Esophagus squamous epithelium (tissue), 5 donors: ENCODE measurements at places on chromosomes 11 and 22. TPM values are rescaled to one million over a fixed set of nuclear protein-coding genes. Genes with fewer than 3 reads are reported as not detected.

SRSF8 gene
- total RNA-seq: 37.4 TPM

GRCh38 chr11:95067841-95068219 is 1.1 kb downstream of the SRSF8 start:
- DNase-seq: no peak

GRCh38 chr22:35411102-35411501 is 11.2 kb downstream of the MCM5 start:
- no peak for DNase-seq

- no peak for DNase-seq
These were observed 280.5 kb downstream of the OPCML start for GRCh38 chr11:133251841-133252240.

DNA sequence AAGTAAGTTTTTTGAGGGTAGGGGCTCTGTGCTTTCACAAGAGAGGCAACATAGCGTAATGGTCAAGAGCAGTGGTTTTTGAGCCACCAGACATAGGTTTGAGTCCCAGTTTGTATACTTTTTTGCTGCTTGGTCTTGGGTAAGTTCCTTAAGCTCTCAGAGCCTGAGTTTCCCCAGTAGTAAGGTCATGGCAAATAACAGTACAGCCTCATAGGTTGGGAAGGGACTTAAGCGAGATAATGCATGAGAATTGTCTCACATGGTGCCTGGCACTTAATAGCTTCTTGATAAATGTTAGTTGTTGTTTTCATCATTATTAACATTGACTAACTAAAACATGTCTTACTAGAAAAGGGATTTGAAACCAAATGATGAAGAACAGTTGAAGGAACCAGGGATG is 83.1 kb downstream of the ARFGAP2 start:
- DNase-seq: no peak

DNA sequence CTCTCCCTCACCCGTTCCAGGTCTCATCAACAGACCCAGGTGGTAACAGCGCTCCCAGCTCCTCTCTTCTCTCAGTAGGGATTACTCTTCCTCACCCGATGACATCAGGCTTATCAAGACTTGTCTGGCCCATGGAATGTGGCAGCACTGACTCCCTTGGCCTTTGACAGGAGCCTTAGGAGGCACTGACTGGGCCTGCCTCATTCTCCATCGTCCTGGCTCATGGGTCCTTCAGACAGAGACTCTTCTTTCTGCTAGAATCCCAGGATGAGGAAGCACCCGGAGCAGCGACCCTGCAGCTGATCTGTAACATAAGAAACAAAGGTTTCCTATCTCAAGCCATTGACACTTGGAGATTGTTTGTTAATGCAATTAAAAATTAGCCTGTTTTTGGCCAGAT is 1063.6 kb downstream of the TBC1D22A start:
- DNase-seq: no peak

- no peak for DNase-seq
These were observed 30.4 kb downstream of the TOLLIP start for GRCh38 chr11:1278766-1279673.

DNA sequence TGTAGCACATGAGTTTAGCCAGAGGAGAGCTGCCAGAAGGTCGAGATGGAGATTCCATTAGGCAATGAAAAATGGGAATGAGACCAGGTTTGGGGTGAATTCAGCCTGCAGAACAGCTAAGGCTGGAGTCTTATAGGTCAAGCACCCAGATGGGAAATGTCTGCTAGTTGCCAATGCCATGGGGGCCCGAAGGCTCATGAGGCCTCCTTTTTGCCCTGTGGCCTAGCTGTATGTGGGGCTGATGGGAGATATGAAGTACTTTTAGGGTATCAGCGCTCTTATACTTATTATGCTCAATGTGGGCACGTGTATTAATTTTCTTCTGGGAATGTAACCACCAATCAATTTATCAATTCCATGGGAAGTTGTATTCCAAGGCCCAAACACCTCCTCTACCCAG is 8.7 kb downstream of the PPFIBP2 start:
- no peak for DNase-seq

OR52A1 gene
- not detected for total RNA-seq

GRCh38 chr22:38221908-38222796 is 20.4 kb downstream of the MAFF start:
- DNase-seq: no peak

GRCh38 chr11:17428925-17429324 is 40.5 kb upstream of the KCNJ11 start:
- DNase-seq: no peak

- DNase-seq: no peak
These were observed 80.6 kb downstream of the CCDC83 start for GRCh38 chr11:85935751-85936150.

NOX4 gene
- 2.3 TPM for total RNA-seq

DNA sequence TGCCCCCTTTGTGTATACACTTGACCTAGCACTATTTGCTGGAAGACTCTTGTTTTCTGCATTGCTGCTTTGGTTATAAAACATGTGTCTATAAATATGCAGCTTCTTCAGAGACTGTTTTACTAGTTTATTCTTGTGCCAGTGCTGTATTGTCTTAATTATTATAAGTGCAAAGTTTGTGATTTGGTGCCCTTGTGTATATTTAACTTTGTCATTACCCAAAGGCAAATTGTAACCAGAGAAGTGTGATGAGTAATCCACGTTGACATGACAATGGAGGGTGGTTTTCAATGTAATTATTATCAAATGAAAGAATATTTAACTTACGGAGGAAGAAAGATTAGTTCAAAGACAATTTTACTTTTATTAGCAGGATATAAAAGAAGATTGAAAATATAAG is 75.0 kb upstream of the PRODH start:
- DNase-seq: no peak

DNA sequence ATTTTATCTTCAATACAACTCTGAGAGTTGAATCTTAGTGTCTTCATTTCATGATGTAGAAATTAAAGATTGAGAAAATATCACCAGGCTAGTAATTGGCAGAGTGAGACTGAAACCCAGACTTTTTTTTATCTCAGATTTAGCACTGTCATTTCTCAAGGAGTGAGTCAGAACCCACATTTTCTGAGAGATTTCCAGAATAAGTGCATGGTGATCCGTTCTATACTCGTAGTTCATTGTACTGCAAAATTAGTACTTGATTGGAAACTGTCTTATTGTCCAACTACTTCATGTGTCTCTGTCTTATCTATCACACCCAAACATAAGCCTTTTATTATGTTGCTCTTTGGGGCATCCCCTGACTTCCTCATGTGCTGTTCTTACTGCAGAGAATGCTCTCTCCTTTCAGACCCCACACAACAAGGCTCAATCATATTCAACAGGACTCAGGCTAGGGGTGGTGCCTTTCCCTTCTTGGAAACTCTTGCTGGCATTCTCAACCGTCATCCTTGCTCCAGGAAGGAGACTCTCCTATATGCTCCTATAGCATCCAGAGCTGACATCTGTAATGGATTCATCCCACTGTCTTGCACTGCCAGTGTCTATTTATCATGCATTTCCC is 76.7 kb upstream of the BLID start:
- DNase-seq: no peak

DNA sequence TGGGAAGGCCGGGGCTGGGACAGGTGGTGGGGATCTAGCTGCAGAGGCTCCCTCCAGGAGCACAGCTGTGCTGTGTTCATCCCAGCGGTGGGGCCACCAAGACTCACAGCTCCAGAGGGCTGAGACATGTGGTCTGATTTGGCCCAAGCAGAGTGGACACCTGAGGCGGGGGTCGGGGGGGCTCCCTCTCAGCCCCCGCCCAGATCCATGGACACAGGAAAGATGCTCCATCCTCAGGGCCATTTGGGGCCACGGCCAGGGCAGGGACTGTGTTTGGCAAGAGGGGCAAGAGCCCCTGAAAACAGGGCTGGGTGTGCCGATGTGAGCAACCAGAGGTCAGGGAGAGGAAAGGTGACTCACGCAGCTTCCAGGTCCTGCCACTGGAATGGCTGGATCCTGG is 219.4 kb downstream of the BRD1 start:
- no peak for DNase-seq

GRCh38 chr11:100753172-100753543 is 66.1 kb downstream of the ARHGAP42 start:
- no peak for DNase-seq

GRCh38 chr11:121699801-121700200 is 247.0 kb upstream of the SORL1-AS1 start:
- no peak for DNase-seq

- no peak for DNase-seq
These were observed 690.4 kb downstream of the BRD1 start for GRCh38 chr22:49137206-49137840.

DNA sequence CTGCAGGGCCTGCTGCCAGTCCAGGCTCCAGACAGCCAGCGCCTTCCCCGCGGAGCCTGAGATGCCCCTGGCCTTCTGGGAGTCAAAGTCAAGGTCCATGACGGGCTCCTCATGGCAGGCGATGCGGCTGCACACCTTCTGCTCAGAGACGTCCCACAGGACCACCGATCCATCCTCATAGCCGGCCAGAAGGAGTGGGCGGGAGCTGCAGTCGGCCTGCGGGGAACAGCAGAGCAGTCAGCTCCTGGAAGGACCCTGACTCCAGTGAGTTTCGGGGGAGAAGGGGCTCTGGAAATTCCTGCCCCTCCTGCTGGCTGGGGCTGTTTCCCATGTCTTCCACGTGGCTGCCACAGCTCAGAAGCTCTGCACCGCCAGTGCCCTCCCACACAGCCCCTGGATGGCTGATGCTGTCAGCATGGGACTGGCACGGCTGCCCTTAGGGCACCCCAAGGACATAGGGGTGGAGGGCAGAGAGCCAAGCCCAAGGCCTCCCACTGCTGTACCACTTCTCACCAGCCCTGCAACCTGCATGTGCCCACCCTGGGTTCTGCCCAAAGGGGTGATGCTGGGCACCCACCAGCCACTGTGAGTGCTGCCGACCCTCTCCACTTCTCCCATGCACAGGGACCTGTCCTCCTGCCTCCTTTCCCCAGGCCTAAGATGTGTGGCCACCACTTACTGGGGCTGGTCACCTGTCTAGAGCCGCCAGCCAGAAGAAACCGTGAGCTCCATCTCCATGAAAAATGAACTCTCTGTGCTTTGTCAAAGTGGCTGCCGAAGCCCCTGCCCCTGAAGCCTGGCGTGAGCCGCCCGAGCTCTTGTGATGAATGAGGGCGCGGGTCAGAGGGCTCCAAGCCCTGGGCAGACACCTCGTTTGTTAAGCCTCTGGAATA is 41.7 kb downstream of the TBX1 start:
- DNase-seq: no peak

DGCR8 gene
- total RNA-seq: 33.8 TPM

DNA sequence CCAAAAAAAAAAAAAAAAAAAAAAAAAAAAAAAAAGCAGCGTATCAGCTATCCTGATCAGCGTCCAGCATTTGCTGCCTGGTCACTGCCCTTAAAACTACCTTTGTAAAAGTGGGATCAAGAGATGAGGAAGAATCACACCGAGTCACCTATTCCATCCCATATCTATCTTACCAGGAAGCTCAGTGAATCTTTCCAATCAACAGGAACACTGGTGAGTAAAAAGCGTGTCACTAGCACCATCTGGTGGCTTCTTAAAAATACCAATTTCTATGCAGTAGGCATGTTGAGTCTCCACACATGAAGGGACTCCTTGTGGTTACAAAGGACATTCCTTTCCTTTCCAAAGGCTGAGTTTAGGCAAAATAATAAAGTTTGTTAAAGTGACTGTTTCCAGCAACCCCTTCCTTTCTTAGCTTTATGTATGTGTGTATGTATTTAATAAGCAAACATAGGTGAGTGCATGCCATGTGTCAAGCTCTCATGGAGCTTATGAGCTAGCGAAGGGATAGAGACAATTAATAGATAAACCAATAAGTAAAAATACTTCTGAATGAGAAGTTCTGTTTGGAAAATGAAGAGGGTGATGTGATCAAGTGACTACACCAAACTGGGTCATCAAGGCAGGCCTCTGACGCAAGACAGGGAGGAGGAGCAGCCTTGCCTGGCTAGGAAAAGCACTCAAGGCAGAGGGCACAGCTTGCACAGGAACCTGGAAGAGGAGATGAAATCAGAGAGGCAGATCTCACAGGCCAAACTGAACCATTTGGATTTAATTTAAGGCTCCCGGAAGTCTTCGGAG is 13.9 kb upstream of the TP53AIP1 start:
- DNase-seq: no peak

DNA sequence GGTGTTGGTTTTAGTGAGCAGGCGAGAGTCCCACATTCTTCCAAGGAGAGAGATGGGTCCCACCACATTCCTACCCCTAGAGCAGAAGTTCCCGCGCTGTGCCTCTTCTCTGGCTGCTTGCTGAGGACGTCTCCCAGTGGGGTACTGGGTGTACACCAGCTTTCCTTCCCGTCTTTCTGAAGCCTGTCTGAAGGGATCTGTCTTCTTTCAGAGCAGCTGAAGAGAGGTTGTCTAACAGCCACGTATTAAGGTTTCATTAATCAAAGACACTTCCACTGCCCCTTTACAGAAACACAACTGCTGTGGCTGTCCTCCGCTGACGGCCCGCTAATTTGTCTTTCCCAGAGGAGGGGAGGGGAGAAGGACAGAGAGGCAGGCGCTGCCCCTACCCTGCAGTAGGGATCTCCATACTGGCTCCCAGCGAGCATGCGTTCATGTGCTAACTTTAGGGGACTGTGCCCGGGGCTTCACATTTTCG is 56.0 kb downstream of the ZBTB16 start:
- DNase-seq: no peak

DNA sequence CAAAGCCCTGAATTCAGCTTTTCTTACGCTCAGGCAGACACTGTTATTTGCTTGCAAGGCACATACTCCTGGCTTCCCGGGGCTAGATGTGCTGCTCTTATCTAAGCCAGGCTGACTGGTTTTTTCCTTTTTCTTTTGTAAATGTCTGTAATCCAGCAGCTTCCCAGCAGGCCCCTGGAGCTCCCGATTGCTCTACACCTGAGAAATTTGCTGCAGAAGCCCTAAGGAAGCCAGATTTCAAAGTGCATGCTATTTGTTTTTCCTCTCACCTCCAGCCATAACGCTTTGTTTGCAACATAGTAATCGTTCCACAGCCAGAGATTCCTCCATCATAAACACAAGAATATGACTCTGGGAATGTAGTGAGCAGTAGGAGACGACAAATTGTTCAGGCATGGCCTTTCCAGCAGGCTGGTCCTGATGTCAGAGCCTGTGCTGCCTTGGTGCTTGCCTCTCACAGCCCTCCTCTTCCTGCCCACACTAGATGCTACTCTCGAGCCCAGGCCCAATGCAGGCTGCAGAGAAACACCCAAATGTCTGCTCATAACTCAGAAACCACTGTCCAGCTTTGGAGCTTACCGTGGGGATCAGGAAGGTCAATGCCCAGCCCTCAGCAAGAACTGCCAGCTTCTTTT is 54.7 kb upstream of the SLC6A5 start:
- DNase-seq: no peak

CYP2D6 gene
- total RNA-seq: 0.91 TPM

KIAA0930 gene
- total RNA-seq: 36.4 TPM

DNA sequence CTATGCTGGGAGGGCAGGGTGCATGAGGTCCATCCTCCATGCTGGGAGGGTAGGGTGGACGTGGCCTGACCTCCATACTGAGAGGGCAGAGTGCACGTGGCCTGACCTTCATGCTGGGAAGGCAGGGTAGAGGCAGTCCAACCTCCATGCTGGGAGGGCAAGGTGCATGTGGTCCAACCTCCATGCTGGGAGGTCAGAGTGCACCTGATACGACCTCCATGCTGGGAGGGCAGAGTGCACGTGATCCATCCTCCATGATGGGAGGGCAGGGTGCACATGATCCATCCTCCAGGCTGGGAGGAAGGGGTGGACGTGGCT is 622.2 kb downstream of the BRD1 start:
- no peak for DNase-seq

- no peak for DNase-seq
These were observed 93.3 kb downstream of the SGSM3 start for GRCh38 chr22:40463683-40464082.
